Mesendoderm (in vitro differentiated cells): ENCODE measurements at places on chromosomes 11 and 22.

DNA sequence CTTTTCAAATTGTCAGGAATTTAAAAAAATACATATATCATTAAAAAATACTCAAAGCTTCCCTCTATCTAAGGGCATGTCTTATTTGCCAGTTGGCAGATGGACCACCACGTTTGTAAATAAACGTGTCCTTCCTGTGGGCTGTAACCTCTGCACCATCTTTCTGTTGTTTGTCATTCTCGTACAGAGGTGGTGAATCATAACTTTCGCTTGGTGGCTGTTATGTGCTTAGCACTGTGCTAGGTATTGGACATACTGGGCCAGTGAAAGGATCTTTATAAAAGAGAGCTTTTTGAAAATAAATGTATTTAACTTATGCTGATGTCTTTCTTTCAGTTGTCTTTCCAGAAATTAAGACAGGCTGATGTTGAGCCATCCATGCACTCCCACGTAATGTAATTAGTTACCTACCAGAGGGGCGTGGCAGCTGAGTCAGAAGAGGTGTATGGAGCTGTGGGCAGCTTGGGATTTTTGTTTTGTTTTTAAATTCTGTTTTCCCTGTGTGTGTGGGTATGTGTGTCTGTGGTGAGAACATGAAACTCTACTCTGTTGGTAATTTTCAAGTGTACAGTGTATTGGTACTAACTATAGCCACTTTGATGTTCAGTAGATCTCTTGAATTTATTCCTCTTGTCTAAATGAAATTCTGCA is 62.7 kb downstream of the TECTA start:
- no peak overlapping the region for H3K27ac ChIP-seq
- no peaks in the 10 kb centered on the region for H3K27me3 ChIP-seq
- H3K36me3 ChIP-seq, result no peaks in the 10 kb centered on the region
- H3K4me3 ChIP-seq, result no peak overlapping the region
- DNase-seq, result no peak

GRCh38 chr11:109996060-109996459 is 97.1 kb upstream of the ZC3H12C start:
- H3K4me1 ChIP-seq, result no peaks in the 10 kb centered on the region
- H3K36me3 ChIP-seq, result no peaks in the 10 kb centered on the region

DNA sequence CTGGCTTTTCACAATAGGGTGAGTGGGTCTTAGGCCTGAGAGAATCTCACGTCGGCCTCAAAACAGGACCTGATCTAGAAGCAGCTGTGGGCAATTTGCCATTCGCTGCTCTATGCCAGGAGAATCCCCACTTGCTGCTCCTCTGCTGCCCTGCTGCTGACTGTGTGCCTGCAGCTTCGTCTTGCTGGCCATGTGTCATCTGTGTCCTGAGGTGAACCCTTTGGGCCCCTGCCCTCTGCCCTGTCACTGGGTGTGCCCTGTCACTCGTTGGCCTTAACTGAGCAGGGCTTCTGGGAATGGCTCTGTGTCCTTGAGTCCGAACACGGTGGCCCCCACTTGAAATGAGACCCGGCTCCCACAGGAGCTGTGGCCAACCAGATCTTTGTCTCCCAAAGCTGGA is 6.2 kb downstream of the NAA40 start:
- no peak for DNase-seq
- H3K36me3 ChIP-seq, result peaks cover 3% of the 10 kb centered on the region
- H3K27ac ChIP-seq, result no peak overlapping the region
- no peaks in the 10 kb centered on the region for H3K27me3 ChIP-seq

GRCh38 chr22:20867179-20868024 is 8.6 kb downstream of the SNAP29 start:
- H3K27me3 ChIP-seq, result no peaks in the 10 kb centered on the region
- H3K4me3 ChIP-seq, result no peak overlapping the region
- no peak for DNase-seq
- H3K4me1 ChIP-seq, result no peaks in the 10 kb centered on the region

DNA sequence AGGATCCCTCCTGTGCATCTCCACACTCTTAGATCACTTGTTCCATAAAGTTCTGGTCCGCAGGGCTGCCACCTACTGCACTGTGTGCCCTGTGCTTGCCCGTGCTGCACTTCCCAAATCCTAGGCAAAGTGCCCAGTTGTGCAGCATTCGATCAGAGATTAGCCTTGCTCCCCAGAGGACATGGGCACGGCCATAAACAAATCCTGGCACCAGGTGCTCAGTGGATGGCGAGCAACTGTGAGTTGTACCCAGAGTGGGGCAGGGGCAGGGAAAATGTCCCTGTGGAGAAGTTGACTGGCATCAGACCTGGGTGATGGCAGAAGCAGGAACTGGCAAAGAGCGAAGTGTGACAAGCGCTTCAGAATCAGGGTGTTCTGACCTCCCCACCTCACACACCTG is 4.7 kb downstream of the FADS2 start:
- H3K4me3 ChIP-seq, result no peak overlapping the region

DNA sequence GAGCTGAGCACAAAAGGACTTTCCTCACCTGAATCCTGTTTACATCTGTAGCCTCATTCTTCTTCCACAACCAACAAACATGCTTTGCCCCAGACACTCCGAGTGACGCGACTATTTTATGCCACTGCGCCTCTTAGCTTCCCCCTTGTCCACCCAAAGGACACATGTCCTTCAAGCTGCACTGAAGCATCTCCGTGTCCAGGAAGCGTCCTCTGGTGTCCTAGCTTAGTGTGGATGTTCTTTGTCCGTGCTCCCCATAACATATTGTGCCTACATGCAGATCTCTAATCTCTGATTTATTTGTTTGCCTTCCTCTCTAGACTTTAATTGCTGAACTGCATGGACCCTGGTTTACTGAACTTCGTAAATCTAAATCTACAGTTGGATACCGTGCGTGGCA is 20.1 kb upstream of the CECR2 start:
- no peak overlapping the region for H3K27ac ChIP-seq
- H3K4me1 ChIP-seq, result no peaks in the 10 kb centered on the region
- H3K27me3 ChIP-seq, result no peaks in the 10 kb centered on the region

GRCh38 chr11:67450796-67451657 is 1.5 kb downstream of the GPR152 start:
- H3K27ac ChIP-seq, result no peak overlapping the region

DNA sequence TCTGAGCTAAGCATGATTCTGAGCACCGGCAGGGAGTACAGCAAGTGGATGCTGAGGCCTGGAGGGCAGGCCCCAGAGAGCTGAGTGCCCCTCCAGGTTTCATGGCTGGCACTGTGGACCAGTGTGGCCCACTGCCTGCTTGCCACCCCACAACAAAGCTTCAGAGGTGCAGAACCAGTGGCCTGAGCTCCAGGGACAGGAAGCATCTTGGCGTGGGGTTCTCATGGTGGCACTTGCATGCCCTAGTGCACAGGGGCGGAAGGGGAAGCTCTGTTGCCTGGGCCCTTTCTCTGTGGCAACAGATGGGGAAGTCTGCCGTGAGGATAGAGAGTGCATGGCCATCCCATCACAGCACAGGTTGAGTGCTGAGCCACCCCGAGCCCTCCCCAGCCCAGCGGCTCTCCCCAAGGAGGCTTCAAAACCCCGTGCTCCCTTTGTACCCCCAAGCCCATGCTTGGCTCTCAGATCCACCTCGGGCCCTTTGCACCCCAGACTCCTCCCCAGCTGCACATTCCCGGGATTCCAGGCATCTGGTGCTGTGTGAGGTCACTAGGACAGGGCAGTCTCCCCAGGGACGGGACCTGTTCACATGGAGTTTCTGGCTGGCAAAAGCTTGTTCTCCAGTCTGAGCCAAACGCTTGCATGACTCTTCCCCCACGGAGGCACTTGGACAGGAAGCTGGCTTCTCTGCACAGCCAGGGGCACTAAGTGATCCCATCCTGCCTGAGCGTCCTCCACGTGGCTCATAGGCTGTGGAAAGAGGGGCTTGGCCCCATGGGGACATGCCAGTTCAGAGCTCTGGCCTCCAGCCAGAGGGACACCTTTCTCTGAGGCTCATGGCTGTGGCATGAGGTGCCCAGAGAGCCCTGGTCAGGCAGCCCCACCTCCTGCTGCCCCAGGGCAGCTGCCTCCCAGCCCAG is 4.2 kb downstream of the SLC25A1 start:
- no peak overlapping the region for H3K27ac ChIP-seq
- H3K27me3 ChIP-seq, result peaks cover 5% of the 10 kb centered on the region
- H3K4me3 ChIP-seq, result no peak overlapping the region
- H3K4me1 ChIP-seq, result peaks cover 13% of the 10 kb centered on the region
- H3K36me3 ChIP-seq, result peaks cover 3% of the 10 kb centered on the region
- DNase-seq, result peak; percentile 68

DNA sequence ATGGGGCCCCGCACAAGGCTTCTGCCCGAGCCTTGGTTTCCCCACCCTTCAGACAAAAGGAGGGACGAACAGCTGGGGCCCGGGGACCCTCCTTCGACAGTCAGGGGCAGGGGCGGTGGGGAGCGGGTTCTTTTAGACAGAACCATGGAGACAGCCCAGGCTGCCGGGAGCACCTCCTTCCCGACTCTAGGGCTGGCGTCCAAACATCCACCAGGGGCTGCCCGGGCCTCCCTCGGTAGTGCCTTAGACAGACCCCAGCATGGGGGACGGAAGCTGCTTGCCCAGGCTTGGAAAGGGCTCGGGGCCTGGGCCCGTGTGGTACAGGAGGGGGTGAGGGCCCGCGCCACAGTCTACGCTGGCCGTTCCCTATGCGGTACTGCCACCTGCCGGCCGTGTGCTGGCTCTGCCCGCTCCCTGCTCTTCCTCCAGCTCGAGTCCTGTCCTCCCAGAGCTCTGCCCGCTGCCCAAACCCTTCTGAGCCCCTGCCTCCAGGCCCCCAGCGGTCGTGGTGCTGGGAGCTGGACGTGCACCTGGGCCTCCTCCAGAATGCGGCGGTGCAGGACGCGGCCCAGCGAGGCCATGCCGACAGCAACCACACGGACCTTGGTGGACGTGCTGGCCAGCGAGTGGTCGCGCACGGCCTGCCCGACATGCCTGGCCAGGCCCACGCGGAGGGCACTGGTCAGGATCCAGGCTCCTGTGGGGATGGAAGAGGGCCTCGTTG is 20.1 kb downstream of the TSSC4 start:
- H3K36me3 ChIP-seq, result no peaks in the 10 kb centered on the region
- no peaks in the 10 kb centered on the region for H3K27me3 ChIP-seq
- no peak overlapping the region for H3K4me3 ChIP-seq

- no peak overlapping the region for H3K4me3 ChIP-seq
- no peak for DNase-seq
- H3K36me3 ChIP-seq, result no peaks in the 10 kb centered on the region
- H3K4me1 ChIP-seq, result no peaks in the 10 kb centered on the region
These were observed 693.7 kb upstream of the CCDC179 start for GRCh38 chr11:23554002-23554401.

DNA sequence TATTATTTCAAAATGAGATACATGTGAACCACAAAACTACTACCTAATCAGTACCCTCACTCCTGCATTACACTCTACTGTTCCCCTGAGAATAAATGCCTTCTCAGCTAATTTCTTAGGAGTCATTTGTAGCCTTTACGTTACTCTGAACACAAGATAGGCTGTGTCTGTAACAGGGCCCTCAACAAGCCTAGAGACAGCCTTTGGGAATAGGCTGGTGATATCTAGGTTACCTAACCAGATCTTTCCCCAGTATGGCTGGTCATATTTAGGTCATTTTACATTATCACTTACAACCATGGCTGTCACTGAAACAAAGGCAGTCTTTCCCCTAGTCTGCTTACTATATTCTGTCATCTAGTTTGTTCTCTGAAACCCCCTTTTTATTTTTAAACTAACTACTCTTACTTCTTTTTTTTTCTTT is 14.2 kb downstream of the ATM start:
- H3K4me1 ChIP-seq, result no peaks in the 10 kb centered on the region
- H3K4me3 ChIP-seq, result no peak overlapping the region
- no peaks in the 10 kb centered on the region for H3K36me3 ChIP-seq
- DNase-seq, result no peak
